ENCODE measurements at places on chromosomes 3 and 15.

DNA sequence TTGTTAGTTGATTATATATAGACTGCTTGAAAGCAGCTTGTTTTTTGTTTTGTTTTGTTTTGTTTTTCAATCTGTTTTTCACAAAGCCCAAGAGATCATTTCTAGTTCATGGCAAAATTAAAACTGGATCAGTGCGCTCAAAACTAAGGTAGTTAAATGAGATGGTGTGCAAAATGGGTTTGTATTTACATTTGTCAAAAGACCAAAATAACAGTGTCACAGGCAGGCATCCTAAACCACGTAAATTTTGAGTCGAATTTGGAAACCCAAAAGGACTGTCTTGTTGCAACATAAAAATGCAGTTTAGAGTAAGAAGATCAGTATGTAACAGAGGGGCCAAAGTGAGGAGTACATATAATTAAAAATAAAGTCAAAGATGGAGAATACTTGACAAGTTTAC, 2.4 kb downstream of the DMXL2 start:
- no peak for DNase-seq

DNA sequence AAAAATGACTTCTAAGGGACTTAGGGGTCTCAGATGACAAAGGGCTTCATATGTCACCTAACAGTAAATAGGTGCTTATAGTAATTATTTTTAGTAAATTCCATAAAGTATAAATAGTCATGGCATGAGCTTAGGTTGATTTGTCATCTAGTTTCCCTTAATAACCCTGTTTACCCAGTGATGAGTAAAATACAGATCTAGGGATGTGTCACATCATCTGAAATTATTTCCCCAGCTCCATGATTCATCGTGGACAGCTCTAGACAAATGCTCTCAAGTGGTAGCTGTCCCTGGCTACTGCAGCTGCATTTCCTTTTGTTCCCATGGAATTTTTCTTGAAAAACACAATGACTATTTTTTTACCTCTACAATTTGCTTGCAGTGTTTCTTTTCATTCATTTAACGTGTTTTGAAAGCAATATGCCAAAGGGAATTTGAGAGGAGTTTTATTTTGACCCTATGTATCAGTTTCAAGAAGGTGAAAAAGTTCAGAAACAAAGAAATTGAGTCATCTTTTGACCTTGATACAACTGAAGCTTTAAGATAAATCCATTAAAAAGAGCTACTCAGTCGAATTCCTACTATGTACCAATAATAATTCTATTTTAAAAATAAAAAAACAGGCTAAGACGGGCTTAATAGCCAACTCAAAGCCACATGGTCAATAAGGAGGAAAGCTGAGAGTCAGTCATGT, 241.6 kb downstream of the KCNMB2 start:
- DNase-seq: peak; percentile 70

DNA sequence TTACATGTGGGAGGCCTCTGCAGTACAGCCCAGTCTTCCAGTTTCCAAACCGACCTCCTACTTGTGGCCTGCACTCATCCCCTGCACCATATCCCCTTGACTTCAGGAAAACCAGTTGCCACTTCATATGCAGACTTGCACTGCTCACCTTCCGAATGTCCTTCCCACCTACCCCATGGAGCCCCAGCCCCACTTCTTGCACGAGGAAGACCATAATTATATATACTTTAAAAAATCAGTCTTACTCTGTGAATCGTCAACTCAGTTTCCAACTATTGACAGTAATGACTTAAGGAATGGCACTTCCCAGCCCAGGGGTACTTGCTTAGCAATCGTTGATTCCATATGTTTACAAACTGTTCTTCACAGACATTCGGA, 136.1 kb downstream of the OPA1 start:
- no peak for DNase-seq

GRCh38 chr15:40100947-40101905, 7.5 kb downstream of the BMF start:
- DNase-seq: no peak

DNA sequence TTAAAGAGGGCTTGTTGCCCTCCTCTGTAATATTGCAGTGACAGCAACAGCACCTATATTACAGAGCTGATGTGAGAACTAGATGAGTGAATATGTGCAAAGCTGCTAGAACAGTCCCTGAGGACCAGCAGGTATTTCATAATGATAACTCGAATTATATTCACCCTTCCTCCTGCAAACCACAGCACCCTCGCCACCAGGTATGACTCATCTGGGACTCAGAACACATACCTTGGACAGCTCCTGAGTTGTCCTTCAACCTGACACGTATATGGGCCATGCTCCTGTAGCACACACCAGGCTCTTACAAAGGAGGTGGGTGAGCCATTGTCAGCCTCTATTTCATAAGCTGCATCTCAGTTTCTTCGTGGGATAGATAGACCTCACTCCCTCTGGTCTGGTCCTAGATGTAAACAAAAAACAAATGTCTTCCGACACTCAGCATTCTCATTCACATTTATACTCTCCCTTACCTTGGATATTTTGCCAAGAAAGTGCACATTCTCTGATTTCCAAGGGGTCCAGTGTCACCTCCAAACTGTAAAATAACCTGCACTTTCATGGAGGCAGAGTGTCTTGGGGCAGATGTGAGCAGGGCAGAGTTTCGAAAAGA, 124.5 kb downstream of the TLE3 start:
- peak; percentile 54 for DNase-seq

DNA sequence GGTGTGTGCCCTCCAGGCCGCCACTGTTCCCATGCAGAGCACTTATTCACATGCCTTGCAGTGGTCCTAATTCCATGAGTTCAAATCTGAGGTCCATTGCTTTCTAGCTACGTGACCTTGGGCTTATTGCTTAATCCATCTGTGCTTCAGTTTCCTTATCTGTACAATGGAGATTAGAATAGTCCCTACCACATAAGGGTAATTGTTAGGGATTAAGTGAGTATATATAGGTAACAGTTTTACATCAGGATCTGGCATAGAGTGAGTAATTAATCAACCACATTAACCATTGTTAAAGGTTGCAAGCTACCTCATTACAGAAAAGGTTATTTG, 7.6 kb downstream of the CPN2 start:
- DNase-seq: no peak

GRCh38 chr15:68776477-68777270, 44.0 kb downstream of the ANP32A start:
- DNase-seq: no peak

- no peak for DNase-seq
Observed at GRCh38 chr3:29137601-29138000, 143.3 kb upstream of the RBMS3 start.

GRCh38 chr3:137264071-137264820, 306.5 kb downstream of the IL20RB start:
- no peak for DNase-seq

DNA sequence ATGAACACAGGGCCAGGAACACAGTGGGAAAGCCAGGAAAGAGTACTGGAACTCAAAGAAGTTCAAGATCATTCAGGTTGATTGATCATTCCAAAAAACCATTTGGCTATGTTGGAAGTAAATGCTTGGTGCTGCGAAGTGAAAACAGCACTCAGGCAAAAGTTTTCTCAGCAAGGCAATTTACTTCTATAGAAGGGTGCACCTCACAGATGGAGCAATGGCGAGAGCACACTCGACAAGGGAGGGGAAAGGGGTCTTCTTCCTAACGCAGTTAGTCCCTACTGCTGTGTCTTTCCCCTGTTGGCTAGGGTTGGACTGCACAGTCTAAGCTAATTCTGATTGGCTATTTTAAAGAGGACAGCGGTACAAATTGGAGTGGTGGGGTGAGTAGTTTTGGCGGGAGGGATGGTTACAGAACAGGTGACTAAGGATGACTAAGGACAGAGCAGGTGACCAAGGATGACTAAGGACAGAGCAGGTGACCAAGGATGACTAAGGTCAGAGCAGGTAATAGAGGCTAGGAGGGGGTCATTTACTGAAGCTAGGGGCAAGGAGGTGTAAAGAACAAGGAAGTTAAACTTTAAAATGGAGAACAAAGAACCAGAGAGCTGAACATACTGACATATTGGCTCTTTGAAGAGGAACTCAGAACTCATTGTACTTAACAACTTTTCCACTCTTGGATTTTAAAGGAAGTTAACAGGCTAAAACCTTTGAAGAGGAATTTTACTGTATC, 43.3 kb downstream of the HOMER2 start:
- DNase-seq: no peak

- no peak for DNase-seq
Observed at GRCh38 chr3:140703496-140703895, 25.6 kb downstream of the TRIM42 start.

DNA sequence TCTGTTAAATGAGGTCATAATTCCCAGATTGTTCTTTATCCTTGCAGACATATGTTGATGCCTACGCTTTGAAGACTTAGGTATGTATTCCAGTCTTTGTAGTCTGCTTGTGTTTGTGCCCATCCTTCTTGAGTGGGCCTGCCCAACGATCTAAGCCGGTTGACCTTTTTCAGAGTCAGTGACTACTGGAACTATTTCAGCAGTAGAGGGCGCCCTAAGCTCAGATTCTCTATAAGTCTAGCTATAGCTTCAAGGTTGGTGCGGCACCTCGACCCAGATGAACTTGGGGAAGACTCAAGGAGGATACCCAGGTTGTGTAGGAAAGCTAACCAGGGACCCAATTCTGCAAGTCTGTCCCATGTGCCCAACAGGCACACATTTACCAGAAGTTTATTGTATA, 228.8 kb upstream of the PPP2R3A start:
- peak; percentile 15 for DNase-seq

GRCh38 chr3:34263101-34263621, 464.7 kb downstream of the PDCD6IP start:
- no peak for DNase-seq

DNA sequence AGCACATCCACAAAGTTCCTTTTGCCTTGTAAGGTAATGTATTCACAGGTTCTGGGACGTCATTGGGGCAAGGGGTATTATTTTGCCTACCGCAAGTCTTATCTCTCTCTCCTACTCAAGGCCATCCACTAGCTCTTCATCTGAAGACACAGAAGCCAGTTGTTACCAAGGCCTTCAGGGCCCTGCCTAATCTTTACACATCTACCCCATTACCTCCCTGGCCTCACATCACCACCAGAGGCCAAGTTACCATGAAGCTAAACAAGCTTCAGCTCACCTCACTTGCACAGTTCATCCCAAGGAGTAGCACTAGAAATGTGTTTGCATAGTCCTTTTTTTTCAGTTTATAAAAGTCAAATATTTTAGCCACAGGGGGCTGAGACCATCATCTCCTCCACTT, 34.1 kb downstream of the ATP8B4 start:
- no peak for DNase-seq

DNA sequence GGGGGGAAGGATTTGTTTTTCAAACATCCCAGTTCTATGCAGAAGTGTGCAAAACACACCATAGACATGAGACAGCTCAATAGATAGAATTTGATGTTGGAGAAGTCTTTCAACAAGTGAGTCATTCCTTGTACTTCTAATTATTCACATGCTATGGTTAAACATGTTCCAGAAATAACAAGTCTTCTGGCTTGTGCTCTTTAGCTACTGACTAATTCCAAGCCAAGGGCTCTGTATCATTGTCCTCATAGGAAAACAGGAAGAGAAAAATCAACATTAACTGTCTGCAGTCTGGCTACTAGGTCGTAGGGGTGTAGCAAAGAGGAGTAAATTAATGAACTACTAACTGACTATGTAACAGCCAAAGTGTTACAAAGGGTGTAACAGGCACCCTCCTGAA, 25.8 kb downstream of the LDHAL6B start:
- peak; percentile 70 for DNase-seq

GRCh38 chr15:50425219-50425618, 1.0 kb downstream of the USP8 start:
- DNase-seq: no peak

- no peak for DNase-seq
Observed at GRCh38 chr3:158097593-158098308, 8.5 kb downstream of the SHOX2 start.

DNA sequence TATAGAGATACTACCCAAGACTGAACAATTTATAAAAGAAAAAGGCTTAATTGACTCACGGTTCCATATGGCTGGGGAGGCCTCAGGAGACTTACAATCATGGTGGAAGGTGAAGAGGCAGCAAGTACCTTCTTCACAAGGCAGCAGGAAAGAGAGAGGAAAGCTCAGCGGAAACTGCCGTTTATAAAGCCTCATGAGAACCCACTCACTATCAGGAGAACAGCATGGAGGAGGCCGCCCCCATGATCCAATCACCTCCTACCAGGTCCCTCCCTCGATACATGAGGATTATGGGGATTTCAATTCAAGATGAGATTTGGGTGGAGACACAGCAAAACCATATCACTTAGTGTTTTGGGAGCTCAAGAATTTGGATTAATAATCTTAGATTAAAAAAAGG, 240.2 kb downstream of the UACA start:
- DNase-seq: no peak

GRCh38 chr15:97456521-97457202, 503.8 kb upstream of the ARRDC4 start:
- no peak for DNase-seq

GRCh38 chr3:60188803-60189202, 1062.4 kb downstream of the FHIT start:
- DNase-seq: no peak

GRCh38 chr3:31252216-31253185, 280.2 kb upstream of the STT3B start:
- no peak for DNase-seq

DNA sequence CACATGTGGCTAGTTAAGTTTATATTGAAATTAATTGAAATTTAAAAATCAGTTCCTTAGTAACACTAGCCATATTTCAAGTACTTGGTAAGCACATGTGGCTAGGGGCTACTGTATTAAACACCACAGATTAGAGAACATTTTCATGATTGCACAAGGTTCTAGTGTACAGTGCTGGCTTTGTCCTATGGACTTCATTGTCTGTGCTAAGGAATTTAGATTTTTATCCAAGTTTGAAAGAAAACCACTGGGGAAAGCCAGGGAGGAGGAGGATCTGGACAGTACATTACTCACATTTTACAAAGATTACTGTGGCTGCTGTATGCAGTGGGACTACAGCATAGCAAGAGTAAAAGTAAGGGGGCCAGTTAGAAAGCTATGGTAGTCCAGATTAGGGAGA, 13.9 kb downstream of the STAC start:
- DNase-seq: no peak

GRCh38 chr3:11928381-11928780, 75.8 kb upstream of the SYN2 start:
- DNase-seq: no peak

GRCh38 chr15:91876187-91876586, 22.7 kb downstream of the SLCO3A1 start:
- DNase-seq: no peak

Data from A172 (cell line).